ENCODE measurements at places on chromosomes 16 and 17. TPM values are rescaled to one million over a fixed set of nuclear protein-coding genes. Genes with fewer than 3 reads are reported as not detected.
A peak's percentile ranks its signal among the peaks of the same experiment; 100 is the strongest.

- no peak for DNase-seq
Measured at GRCh38 chr17:15250135-15250860, 14.8 kb downstream of the PMP22 start.

DNA sequence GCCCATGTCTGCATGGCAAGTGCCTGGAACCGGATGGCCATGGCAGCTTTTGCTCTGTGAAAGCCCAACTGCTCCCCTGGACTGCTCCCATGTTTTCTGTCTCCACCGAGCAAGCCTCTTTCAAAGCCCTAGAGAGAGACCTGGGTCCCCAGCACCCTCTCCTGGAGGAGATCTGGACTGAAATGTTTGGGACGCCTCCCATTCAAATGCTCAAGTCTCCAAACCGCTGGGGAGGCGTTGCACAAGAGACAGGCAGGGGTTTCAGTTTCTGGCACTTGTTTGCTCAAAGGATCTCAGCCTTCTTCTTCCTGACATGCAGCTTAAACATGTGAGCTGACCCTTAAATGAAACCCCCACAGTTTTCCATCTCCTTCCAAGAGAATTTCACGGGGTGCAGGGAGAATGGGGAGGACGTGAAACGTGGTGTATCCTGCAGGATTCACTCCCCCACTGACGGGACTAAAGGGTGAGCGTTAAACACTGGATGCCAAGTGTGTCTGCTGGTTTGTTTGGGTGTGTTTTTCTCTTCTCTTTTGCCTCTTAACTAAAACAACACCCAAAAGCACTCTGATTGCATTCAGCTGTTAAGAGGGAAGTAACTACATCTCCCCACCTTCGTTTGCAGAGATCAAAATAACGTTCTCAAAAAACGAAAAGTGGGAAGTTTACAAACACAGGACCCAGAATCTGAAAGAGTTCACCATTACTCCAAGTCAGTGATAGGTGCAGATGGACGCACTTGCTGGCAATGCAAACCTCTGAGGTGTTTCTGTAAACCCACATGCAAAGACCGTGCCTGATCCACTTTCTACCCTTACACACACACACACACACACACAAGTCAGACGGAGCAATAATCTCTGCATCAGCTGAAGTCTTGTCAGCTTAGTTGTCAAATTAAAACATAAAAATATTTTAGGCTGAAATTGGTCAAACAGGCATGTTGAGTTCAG, 256.9 kb downstream of the C16orf95 start:
- DNase-seq, result no peak

GRCh38 chr17:72466606-72467005, 345.8 kb downstream of the SOX9 start:
- no peak for DNase-seq

DNA sequence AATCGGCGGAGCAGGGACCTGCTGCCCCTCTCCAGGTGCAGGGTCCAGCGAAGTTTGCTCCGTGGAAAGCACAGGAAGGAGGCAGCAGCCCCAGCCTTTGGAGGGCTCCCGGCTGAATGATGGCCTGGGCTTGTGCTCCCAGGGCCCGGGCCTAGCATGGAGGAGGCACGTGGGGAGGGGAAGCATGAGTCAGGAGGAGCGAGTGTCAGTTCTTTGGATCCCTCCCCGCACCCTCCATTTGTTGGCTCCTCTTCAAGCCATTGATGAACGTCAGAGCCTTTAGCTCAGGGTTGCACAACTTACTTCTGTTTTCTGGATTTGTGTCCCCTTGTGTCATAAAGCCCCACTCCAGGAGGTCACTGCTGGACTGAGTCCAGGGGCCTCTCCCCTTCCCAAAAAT, 25.8 kb downstream of the TTYH2 start:
- no peak for DNase-seq

- no peak for DNase-seq
Measured at GRCh38 chr17:79997011-79997660, 38.5 kb downstream of the TBC1D16 start.

DNA sequence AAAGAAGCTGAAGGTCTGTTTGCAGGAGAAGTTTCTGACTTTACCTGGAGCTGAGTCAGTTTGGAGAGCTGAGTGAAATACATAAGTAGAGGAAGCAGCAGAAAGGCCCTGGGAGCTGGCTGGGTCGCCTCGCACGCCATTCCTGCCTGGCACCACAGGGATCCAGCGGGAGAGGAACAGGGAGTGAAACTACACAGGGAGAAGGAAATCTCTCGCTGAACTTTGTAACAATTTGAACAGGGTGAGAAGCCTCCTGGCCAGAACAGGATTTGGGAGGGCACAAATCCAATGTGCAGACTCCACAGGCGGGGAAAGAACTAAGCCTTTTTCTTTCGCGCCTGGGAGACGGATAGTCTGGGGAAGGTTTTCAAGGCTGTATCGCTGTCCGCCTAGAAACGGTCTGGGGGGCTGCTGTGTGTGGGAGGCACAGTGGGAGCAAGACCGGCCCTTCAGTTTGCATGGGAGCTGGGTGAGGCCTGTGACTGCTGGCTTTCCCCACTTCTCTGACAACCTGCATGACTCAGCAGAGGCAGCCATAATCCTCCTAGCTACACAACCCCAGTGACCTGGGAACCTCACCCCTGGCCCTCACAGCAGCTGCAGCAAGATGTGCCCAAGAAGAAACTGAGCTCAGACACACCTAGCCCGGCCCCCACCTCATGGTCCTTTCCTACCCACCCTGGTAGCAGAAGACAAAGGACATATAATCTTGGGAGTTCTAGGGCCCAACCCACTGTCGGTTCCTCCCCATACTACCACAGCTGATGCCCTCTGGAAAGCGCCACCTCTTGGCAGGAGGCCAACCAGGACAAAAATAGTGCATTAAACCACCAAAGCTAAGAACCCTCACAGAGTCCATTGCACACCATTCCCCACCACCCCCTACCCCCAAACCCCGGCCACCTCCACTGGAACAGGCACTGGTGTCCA, 778.6 kb downstream of the KCNJ2 start:
- no peak for DNase-seq

- no peak for DNase-seq
Measured at GRCh38 chr16:82524976-82525375, 101.8 kb upstream of the CDH13 start.

- no peak for DNase-seq
Measured at GRCh38 chr16:1907226-1907860, 10.9 kb downstream of the HS3ST6 start.

- DNase-seq, result no peak
Measured at GRCh38 chr17:43427362-43428043, 28.7 kb downstream of the ARL4D start.

GRCh38 chr16:67858500-67858899, 11.0 kb upstream of the CENPT start:
- no peak for DNase-seq

GRCh38 chr17:45131616-45132319, 547 bp downstream of the PLCD3 start:
- peak; percentile 84 for DNase-seq

- no peak for DNase-seq
Measured at GRCh38 chr17:33169580-33170285, 123.4 kb downstream of the ASIC2 start.

GRCh38 chr17:50367401-50367800, 5.6 kb downstream of the MRPL27 start:
- DNase-seq, result no peak

DNA sequence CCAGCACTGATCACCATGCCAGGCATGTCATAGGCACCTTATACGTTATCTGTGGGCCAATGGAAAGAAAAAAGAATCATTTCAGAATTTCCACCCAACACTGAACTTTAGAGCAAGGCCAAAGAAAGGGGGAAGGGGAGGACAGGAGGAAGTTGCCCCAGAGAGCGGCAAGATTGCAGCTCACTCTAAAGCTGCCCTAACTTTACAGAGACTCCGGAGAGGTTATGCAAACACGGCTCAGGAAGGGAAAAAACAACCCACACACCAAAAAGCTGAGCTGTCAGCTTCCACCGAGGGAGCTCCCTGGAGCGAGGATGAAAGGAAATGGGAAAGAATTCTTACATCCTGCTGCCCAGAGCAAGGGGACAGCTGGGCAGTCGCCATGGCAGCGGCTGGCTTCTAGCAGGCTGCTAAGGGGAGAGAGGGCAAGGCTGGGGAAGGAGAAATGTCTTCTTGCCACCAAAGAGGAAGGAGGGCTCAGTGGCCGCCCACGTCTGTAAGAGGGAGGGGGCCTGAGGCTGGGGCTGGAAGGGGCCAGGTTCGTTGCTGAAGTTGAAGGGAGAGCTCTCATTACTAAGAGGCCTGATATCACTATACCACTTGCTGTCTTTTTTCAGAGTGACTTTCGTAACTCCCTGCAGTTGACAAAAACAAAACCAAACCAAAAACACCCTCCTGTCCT, 18.2 kb downstream of the COTL1 start:
- peak; percentile 57 for DNase-seq

DNA sequence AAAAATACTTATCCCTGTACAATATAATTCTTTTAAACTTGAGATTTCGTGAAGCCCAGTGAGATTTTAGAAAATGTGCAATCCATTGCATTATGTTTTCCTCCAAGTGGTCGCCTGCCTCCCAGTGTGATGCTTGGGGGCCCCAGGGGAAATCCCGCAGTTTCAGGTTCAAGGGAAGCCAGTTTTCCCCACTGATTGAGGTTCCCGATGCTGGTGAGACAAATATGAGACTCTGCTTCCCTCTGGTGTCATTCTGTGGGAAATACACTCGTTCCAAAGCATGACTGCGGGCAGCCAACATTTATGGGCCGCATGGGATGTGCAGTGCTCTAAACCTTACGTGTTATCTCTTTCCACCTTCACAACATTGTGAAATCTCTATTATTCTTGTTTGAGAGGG, 200.8 kb downstream of the PRKCB start:
- DNase-seq, result peak; percentile 52

GRCh38 chr17:28047806-28048205, 5.3 kb downstream of the NLK start:
- DNase-seq, result no peak

GRCh38 chr17:49551221-49552069, 24.2 kb upstream of the NXPH3 start:
- DNase-seq, result no peak

GRCh38 chr17:50618300-50618699, 16.4 kb upstream of the ABCC3 start:
- DNase-seq, result no peak

DNA sequence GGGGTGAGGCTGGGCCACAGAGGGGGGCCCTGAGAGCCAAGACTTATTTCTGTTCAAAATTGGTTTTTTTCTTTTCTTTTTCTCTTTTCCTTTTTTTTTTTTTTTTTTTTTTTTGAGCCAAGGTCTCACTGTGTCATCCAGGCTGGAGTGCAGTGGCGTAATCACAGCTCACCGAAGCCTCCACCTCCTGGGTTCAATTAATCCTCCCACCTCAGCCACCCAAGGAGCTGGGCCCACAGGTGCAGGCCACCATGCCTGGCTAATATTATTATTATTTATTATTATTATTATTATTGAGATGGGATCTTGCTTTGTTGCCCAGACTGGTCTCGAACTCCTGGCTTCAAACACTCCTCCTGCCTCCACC, 17.5 kb upstream of the CACNA1H start:
- DNase-seq, result no peak

DNA sequence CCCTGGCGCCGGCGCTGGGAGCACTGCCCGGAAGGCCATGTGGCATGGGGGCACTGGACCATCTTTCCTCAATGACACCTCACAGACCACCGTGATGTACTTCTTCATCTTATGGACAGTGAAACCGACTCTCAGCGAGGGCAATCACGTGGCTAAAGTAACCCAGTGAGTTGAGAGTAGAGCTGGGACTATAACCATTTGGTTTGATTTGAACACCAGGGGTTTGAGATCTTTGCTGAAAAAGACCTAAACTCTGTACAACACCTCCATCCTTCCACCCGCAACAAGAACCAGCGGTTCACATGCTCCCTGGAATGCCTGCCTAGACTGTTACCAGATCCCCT, 3.3 kb downstream of the ITGA2B start:
- no peak for DNase-seq

DNA sequence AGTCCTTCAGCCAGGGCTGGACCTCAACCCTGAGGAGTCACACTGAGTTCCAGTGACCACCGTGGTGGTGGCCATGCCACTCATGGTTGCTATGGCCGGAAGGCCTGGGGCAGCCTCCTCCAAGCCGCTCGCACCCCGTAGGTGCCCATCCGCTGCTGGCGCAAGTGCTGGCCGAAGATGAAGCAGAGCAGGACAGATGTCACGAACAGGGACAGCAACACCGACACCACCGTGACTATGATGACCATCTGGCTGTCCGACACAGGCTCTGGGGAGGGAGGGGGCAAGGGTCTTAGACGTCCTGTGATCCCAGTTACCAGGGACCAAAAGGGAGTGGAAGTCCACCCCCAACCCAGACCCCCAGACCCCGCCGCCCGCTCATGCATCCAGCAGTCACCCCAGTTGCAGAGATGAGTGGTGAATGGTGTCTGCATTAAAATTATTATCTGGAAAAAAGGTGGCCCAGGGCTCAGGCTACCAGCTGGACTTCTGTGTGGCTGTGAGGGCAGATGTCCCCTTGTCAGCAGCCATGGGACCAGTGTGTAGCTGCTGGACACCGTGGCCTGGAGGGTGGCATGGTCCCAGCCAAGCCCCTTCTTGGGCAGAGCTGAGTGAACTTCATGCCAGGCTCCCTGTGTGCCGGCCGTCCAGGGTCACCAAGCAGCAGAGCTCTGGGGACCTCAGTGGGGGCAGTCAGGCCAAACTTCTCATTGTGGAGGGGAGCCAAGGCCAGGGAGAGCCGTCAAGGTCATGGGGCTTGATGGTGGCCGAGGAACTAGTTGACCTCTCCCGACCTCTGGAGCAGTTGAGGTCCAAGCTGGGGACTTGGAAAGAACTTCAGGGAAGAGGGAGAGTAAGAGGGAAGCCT, 4.7 kb downstream of the PRR29 start:
- no peak for DNase-seq

- no peak for DNase-seq
Measured at GRCh38 chr16:85372627-85373372, 240.3 kb upstream of the GSE1 start.

The DRC3 gene
- 0.61 TPM for total RNA-seq

The RRAD gene
- total RNA-seq, result 0.54 TPM

The HS3ST3A1 gene
- total RNA-seq, result 15.0 TPM

The EPN3 gene
- 0.11 TPM for total RNA-seq

The RASD1 gene
- total RNA-seq, result 8.3 TPM

The HLF gene
- total RNA-seq, result not detected

The KRTAP4-3 gene
- total RNA-seq, result not detected

The CYBA gene
- total RNA-seq, result 22.3 TPM

Measured in neural crest cell (in vitro differentiated cells).